ENCODE measurements at places on chromosomes 5 and 9.

DNA sequence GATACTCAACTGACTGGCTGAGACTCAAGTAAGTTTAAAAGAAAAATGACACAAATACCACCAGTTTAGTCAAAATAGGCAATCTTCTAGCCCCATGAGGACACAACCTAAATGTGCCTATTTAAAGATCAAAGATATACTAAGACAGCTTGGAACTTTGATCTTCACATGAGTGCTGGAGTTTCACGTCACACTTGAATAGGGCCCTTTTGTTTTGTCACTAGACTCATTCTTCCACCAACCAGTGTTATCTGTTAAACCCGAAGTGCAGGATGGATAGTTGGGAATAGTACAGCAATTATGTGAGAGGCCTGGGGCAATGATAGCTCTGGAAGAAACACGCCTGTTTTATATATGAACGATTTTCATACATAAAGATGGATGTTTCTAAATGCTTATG, 792.8 kb upstream of the NUDT12 start:
- H3K27me3 ChIP-seq: no peaks in the 10 kb centered on the region
- H3K27ac ChIP-seq: no peak overlapping the region
- H3K36me3 ChIP-seq: no peaks in the 10 kb centered on the region
- no peaks in the 10 kb centered on the region for H3K4me1 ChIP-seq

DNA sequence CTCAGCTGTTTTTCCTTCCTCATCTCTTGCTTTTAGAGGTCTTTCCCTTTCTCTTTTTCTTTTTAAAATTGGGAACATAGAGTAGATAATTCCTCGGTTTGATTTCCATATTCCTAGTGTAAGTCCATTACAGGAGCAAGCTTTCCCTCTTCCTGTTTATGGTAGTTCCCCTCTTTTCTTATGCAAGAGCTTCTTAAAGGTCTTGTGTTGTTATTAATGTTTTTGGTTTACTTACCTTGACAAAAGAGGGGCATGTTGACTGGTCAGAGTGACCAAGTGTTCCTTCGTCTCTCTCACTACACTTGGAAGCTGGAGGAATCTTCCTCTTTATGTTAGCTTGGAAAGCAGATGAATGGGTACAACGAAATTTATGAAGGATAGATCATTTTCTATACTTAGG, 8.3 kb downstream of the ATG10 start:
- no peak overlapping the region for H3K4me3 ChIP-seq
- no peak overlapping the region for H3K27ac ChIP-seq
- H3K27me3 ChIP-seq: no peaks in the 10 kb centered on the region
- peaks cover 23% of the 10 kb centered on the region for H3K36me3 ChIP-seq
- no peaks in the 10 kb centered on the region for H3K4me1 ChIP-seq

DNA sequence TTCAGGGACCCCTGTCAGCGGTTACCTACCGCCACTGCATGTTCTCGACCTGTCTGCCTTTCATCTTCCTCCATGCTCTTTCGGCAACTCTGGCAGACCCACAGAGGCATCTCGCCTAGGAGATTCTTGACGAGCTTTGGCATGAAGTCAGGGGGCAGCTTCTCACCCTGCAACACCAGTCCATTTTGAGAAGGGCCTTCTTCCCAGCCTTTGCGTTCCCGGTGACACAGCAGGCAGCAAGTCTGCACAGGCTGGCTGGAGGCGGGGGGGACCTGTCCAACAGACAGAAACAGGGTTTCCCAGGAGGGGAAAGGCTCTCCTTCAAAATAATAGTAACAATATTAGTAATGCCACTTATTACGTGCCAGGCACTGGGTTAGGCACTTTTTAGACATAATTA, 15.5 kb downstream of the FAM193B start:
- H3K36me3 ChIP-seq: peaks cover 22% of the 10 kb centered on the region
- no peak overlapping the region for H3K4me3 ChIP-seq
- no peak overlapping the region for H3K27ac ChIP-seq

DNA sequence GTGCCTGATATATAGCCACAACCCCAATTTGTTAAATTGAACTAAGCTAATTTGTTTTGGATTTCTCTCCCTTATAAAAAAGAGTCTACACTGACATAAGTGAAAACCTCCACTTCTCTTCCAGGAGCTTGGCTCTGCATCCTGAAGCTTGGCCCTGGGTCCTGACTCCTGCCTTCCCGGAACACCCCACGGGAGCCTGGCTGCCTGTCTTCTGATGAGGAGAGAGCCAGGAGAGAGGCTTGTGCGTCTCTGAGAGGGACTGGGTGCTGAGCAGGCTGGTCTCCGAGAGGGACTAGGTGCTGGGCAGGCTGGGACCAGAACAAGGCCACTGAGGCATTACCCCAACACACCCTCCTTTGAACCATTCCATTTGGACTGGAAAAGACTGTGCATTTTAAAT, 6.5 kb upstream of the PTGES start:
- no peak overlapping the region for H3K27ac ChIP-seq
- no peak overlapping the region for H3K4me3 ChIP-seq
- H3K36me3 ChIP-seq: no peaks in the 10 kb centered on the region
- DNase-seq: no peak
- H3K4me1 ChIP-seq: peaks cover 9% of the 10 kb centered on the region

- H3K4me1 ChIP-seq: peaks cover 9% of the 10 kb centered on the region
- no peak overlapping the region for H3K27ac ChIP-seq
- no peak overlapping the region for H3K4me3 ChIP-seq
- no peaks in the 10 kb centered on the region for H3K27me3 ChIP-seq
Measured at GRCh38 chr9:19290103-19290502, 59.6 kb downstream of the DENND4C start.

DNA sequence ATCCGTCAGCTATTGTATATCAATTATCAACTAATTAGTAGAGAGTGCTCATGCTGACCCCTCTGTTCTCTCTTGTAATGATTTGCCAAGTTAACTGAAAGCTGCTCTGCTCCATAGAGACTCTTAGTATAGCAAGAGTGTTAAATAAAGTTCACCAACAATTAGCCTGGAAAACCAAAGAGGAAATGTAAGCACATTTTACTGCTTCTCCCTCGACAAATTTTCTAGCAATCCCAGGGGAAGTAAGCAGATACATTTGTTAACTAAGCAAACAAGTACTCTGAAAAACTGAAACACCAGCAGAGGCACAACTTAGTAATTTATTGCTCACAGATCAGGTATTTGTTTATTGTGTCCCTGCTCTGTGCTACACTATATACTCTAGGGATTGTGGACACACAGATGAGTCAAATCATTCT, 162.2 kb downstream of the GLIS3 start:
- no peaks in the 10 kb centered on the region for H3K4me1 ChIP-seq
- peaks cover 2% of the 10 kb centered on the region for H3K27me3 ChIP-seq
- DNase-seq: no peak

- H3K27ac ChIP-seq: no peak overlapping the region
- no peaks in the 10 kb centered on the region for H3K36me3 ChIP-seq
- DNase-seq: no peak
- peaks cover 43% of the 10 kb centered on the region for H3K27me3 ChIP-seq
- H3K4me1 ChIP-seq: no peaks in the 10 kb centered on the region
Measured at GRCh38 chr5:33941090-33941489, 4.9 kb downstream of the RXFP3 start.

DNA sequence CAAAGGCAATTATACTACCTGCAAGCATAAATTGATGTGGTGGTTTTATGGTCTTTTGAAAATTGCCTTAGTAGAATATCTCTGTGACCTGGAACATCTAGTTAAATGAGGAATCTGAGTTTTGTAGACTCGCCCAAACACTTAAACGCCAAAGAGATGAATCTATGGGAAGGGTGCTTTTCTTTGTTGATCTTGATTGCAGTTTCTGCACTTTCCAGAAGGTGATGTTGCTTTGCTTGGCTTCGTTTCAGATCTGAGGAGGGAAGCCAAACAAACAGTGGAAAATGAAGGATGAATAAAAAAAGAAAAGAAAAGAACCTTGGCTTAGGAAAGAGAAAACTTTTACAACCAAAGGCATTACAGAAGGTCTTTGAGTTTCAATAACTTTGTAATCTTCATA, 1021.2 kb downstream of the NR2F1-AS1 start:
- no peak overlapping the region for H3K4me3 ChIP-seq
- no peak for DNase-seq
- H3K36me3 ChIP-seq: no peaks in the 10 kb centered on the region
- H3K4me1 ChIP-seq: no peaks in the 10 kb centered on the region

DNA sequence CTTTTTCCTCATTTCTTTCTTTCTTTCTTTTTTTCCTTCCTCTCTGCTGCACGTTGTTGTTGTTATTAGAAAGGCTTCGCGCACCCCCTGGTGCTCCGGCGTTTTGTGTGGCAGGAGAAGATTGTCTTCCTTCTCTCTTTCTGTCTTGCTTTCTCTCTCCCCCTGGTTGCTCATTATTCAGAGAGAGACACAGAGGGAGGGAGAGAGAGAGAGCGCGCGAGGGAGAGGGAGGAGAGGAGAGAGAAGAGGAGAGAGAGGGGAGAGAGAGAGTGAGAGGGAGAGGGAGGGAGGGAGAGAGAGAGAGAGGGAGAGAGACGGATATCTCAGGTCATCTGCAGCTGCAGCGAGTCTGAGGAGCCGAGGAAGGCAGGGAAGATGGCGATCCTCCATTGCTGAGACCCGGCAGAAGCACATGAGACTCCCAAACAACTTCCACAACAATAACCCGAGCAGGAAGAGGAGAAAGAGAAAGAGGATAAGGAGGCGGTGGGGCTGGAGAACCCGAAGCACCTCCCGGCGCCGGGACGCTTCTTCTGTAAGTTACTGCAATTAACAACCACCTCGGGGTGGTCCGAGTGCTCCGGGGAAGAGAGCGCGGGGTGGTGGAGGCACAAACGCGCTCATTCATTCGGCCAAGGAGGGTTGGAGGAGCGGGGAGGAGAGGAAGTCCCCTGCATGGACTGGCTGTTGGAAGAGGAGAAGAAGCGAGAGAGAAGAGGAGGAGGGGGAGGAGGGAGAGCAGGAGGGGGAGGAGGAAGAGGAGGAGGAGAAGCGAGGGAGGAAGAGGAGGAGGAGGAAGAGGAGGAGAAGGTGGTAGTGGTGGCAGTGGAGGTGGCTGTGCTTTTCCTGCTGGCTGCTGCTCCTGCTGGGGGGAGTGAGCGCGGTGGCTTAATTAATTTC, at the start of gene ZNF462:
TSS of gene ZNF462 (plus strand) at position 346 of the 900 bp plus-strand sequence. CDS start 60,218 bp downstream, outside the sequence.
- H3K36me3 ChIP-seq: no peaks in the 10 kb centered on the region
- peaks cover 25% of the 10 kb centered on the region for H3K4me1 ChIP-seq
- H3K27ac ChIP-seq: no peak within 1 kb of the TSS
- H3K4me3 ChIP-seq: peak within 1 kb of the TSS; percentile 83
- H3K27me3 ChIP-seq: peaks cover 68% of the 10 kb centered on the region
- no peak for DNase-seq

DNA sequence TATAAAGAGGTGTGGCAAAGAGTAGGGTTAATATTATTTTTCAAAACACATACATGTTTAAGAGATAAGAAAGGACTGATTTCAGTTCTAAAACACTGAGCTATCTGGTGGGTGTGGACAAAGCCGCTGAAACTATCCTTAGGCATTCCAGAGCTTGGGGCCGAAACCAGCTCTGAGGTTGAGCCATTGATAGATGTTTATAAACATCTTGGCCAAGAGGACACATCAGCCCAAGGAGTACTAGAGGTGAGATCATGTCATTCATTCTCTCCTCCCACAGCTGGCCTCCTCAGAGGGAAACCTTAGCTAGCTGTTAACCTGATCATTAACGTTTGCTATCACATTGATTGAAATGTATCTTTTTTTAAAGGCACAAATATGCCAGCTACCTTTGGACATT, 89.9 kb downstream of the NLN start:
- H3K4me3 ChIP-seq: no peak overlapping the region
- no peak for DNase-seq
- peaks cover 30% of the 10 kb centered on the region for H3K36me3 ChIP-seq
- H3K27ac ChIP-seq: no peak overlapping the region

DNA sequence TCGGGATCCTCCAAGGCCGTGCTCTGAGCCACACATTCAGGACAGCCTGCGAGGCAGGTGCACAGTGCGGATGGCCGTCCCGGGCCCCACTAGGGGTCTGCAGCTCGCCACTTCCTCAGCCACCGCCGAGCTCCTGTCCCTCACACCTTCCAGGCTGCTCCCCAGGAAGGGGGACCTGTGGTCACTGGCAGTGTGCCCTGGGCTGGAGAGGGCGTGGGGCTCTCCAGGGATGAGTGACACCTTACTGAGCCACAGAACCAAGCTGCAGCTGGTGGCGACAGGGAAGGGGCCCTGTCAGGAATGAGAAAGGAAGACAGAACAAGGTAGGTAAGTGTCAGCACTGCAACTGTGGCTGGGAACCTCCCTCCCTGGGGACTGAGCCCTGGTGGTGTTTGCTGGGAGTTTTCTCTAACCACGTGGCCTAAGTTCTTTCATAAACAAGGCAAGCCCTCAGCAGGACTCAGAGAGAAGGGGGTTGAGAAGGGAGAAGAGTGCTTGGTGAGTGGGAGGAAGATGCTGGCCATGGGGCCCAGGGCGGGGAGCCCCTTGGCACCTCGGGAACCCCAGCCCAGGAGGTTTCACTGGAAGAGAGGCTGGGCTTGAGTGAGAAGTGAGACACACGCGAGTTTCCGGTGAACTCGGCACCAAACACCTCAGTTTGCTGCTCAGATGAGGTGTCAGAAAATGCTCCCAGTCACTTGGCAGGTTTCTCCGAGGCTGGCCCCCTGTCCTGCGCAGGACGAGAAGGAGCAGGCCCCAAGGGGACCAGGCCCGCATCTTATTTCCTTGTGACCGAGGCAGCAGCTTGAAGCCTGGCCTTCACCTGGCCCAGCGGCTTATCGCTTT, 5.2 kb downstream of the IL13 start:
- peaks cover 3% of the 10 kb centered on the region for H3K36me3 ChIP-seq
- H3K27me3 ChIP-seq: no peaks in the 10 kb centered on the region
- H3K4me1 ChIP-seq: peaks cover 84% of the 10 kb centered on the region
- H3K4me3 ChIP-seq: peak overlapping the region; percentile 60
- DNase-seq: peak; percentile 43

GRCh38 chr5:96324708-96325107, 108.3 kb downstream of the PCSK1 start:
- peaks cover 4% of the 10 kb centered on the region for H3K27me3 ChIP-seq
- DNase-seq: no peak
- H3K4me3 ChIP-seq: no peak overlapping the region
- no peaks in the 10 kb centered on the region for H3K4me1 ChIP-seq
- H3K36me3 ChIP-seq: no peaks in the 10 kb centered on the region

GRCh38 chr5:142287973-142288313, 36.9 kb downstream of the SPRY4 start:
- H3K36me3 ChIP-seq: no peaks in the 10 kb centered on the region
- DNase-seq: no peak
- no peak overlapping the region for H3K4me3 ChIP-seq
- no peak overlapping the region for H3K27ac ChIP-seq

DNA sequence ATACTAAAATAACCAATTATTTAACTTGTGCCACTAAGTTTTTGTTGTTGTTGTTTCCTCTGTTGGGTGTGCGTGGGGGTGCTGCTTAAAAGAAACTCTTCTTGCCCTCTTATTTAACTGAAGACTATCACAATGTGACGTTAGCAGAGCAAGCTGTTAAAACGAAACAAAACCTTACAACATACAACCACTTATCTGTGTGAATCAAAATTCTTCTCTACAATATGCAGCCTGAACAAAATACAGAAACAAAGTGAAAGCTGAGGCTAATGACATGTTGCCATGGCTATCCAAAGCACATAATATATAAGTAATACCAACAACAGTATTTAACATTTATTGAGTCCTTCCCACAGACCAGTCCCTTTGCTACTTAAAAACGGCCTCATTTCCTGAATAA, 291.0 kb downstream of the FBXL17 start:
- no peak overlapping the region for H3K4me3 ChIP-seq
- no peaks in the 10 kb centered on the region for H3K27me3 ChIP-seq
- H3K27ac ChIP-seq: no peak overlapping the region
- H3K36me3 ChIP-seq: no peaks in the 10 kb centered on the region
- no peaks in the 10 kb centered on the region for H3K4me1 ChIP-seq

All from activated T-helper 1 cell treated with anti-CD3 and anti-CD28 coated beads, Interleukin-12 subunit alpha, Interleukin-12 subunit beta, Interleukin-2, Interleukin-4 antibody, amounts not matched to agents 30 ng/mL and 10 ng/mL and 1 ng/mL, durations not matched to agents 14 hours and 24 hours and 36 hours (primary cell).